ENCODE measurements at places on chromosomes 12 and 14. TPM values are rescaled to one million over a fixed set of nuclear protein-coding genes. Genes with fewer than 3 reads are reported as not detected.

DNA sequence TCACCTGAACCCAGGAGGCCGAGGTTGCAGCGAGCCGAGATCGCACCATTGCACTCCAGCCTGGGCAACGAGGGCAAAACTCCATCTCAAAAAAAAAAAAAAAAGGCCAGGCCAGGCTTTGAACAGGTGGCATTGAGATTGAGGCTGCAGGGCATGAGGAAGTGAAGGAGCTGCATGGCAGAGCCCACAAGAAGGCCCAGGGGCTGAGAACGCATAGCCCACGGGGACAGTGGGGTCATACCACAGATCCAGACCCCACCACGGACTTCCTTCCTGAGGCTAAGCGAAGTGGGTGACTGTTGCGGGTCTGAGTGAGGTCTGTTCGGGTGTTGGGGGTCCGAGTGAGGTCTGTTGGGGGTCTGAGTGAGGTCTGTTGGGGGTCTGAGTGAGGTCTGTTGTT is 7.8 kb downstream of the JAG2 start:
- no peak for DNase-seq

DNA sequence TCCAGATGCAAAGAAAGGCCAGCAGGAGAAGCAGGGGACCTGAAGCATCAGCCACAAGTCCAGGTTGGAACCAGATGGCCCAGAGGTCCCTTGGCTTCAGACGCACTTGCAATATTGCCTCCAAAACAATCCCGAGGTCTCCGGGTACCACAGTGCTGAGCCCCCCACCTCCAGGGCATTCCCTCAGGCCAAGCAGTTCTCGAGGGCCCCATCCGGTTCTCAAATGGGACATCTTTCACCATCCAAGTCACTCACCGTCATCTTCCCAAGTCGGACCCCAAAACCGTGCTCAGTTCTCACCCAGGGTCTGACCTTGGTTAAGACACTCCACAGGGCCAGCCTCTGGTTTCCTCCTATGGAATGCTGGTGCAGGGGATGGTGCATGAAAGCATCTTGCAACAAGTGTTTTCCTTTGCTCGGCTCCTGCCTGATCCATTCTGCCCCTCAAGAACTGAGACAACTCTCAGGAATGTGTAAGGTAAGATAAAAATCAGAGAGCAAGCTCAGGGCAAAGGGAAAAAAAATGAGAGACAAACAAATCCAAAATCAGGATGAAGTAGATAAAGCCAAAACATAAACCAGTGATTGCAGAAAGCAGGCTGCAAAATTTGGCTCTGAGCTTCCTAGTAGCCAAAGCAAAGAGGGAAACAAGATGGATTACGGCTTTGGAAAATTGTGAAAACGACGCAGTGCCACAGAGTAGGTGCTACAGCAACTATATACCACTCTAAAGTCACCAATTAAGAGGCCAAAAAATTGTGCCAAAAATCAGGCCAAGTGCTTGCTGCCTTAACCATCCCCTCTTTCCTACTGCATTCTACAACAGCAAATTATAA is 8.0 kb downstream of the NCOR2 start:
- no peak for DNase-seq

NANOG gene
- not detected for total RNA-seq

SLC38A1 gene
- total RNA-seq = 74.6 TPM

DNA sequence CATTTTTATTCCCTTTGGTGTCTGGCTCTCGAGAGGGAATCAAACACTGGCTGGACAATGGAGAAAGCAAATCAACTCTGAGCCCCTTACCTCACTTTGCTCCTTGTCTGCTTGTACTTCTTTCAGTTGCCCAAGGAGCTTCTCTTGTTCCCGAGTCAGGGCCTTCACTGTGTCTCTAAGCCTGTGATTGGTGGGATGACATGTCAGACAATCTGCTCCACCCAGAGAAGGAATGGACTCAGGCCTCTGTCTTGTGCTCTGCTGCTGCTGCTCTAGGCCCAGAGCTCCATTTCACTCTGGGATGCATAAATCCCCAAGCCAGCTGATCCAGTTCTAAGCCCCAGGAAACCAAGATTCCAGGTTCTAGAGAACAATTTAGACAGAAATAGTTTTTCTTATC is 7.6 kb downstream of the CALCOCO1 start:
- DNase-seq = no peak

DNA sequence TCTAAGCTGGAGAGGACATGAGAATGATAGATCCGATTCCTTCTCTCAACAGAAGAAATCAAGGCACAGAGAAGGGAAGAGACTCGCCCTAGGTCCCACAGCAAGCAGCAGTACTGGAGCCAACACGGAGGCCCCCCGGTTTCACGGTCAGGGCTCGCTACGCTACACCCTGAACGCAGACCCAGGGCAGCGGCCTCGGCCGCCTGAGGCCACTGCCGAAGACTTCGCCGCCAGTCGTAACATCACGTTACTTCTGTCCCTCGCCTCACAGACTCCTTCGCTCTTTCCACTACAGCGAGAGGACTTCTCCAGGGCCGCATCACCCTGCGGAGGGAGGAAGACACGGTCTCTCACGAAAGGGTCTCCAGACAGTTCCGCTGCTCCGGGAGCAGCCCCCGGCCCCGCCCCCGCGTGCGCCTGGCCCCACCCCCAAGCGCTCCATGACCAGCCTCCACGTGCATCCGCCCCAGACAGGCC is 411 bp upstream of the DCAF4 start:
- DNase-seq = no peak

REC8 gene
- 8.9 TPM for total RNA-seq

TAS2R43 gene
- total RNA-seq = not detected

TAS2R8 gene
- total RNA-seq = not detected

- no peak for DNase-seq
Measured at GRCh38 chr14:94498215-94498614, 11.1 kb downstream of the SERPINA12 start.

ABCD2 gene
- total RNA-seq = 8.0 TPM

MNAT1 gene
- 27.2 TPM for total RNA-seq

- DNase-seq = no peak
Measured at GRCh38 chr12:70449074-70449752, 83.1 kb downstream of the KCNMB4 start.

LRRC10 gene
- 19.6 TPM for total RNA-seq

GRCh38 chr14:89258728-89259273 is 158.2 kb downstream of the FOXN3 start:
- DNase-seq = no peak

PTPRQ gene
- 9.8 TPM for total RNA-seq

GRCh38 chr14:104285508-104285840 is 147.1 kb downstream of the KIF26A start:
- DNase-seq = peak; percentile 6

OR4K15 gene
- total RNA-seq = not detected

BDKRB2 gene
- total RNA-seq = 5.4 TPM

DNA sequence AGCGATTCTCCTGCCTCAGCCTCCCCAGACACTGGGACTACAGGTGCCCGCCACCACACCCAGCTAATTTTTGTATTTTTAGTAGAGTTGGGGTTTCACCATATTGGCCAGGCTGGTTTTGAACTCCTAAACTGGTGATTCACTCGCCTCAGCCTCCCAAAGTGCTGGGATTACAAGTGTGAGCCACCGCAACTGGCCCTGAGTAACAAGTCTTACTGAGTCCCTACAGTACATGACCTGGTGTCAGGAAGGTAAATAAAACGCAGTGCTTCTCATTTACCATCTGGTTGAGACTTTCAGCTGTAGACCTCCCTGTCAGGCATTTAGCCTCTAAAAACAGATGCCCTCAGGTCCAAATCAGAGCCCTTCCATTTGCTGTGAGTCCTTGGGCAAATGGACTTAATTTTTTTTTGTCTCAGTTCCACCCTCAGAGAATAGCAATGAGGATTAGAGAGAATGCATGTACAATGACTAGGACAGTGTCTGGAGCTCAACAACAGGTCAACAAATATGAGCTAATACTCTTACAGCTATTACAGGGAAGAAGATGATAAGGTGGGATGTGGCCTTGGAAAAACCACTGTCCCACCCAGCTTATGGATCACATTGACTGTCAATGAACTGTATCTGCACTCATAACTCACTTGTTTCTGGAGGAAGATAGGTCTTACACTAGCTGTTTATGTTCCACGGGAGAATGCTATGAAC is 70.5 kb downstream of the PHLDA1 start:
- DNase-seq = no peak
